Cerebellar nuclear complex (tissue), 1 donor: ENCODE measurements at places on chromosomes 1 and 21.

DNA sequence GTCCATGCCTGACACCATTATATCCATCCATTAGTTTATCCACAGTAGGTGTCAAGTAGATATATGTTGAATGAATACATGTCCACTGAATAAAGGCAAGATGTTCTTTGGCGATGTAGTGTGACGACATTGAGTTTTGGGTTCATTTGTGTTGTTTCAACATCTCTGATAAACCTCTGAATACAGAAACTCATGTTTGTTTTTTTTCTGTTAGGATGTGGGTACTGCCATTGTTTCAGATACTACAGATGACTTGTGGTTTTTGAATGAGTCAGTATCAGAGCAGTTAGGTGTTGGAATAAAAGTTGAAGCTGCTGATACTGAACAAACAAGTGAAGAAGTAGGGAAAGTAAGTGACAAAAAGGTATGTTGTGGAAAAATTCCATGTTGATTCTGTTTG is 28.1 kb downstream of the MDM4 start:
- no peak for DNase-seq

GRCh38 chr21:33169359-33169758 is 60.4 kb upstream of the IFNAR2 start:
- no peak for DNase-seq

GRCh38 chr1:6263716-6264115 is 2.8 kb upstream of the GPR153 start:
- DNase-seq = no peak

DNA sequence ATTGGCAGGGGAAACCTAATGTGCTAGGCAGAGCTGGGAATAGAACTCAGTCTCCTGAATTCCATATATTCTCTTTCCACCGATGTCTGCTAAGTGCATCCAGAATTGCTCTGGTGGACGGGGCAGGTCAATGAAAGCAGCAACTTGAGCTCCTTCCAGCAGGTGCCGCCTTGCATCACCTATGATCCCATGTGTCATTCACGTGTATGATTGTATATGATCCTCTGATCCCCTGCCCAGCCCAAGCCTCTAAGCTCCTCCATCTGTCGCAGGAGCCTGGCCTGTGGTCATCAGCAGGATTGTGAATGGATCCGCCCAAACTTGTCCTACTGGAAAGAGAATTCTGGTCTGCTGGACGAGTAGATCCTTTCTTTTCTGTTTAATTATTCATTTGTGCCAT is 13.1 kb downstream of the ACTA1 start:
- no peak for DNase-seq

DNA sequence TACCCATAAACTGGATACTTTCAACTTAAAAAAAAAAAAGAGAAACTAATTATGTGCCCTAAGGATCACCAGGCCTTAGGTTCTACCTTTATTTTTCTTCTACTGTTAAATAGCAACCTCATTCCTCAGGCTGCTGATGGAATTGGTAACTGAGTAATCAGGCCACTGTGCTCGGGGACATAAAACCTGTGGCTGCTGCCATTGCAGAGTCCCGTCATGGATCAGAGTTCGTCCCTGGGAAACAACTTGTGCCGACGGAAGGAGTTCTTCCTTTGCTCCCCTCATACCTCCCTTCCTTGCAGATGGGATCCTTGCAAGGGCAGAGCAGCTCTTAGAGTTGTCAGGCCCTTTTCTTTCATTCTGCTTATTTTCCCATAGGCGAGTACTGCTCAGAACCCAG is 123.6 kb downstream of the PBX1 start:
- no peak for DNase-seq

DNA sequence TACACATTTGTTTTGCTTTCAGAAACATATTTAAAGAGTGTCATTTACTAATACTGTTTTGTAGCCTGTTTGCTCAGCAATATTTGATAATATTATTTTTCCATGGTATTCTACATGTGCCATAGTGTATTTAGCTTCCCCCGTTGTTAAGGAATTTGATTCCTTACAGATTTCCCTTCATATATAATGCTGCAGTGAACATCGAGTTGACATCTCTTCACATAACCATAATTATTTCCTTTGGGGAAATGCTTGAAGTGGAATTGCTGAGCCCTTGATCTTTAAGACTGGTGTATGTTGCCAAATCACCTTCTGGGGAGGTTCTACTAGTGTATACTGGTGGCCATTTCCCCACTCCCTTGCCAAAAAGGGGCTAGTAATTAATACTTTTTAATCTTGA is 42.6 kb downstream of the FAM163A start:
- DNase-seq = no peak

DNA sequence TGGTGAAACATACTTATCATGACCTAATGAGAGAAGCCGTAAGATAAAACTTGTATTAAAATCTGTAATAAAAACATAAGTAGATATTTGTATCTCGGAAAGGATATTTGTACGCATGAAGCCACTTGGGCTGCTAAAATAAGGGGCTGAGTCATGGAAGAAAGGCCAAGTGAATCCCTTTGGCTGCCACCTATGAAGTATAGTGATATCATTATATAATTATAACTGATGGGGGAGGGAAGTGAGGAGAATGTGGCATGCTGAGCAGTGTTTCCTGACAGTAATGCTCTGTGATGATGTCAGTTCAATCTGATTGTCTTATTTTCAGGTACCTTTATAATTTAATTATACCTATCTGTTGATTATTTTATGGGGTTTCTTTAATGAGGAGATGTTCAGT is 13.6 kb downstream of the RWDD3 start:
- no peak for DNase-seq
